ENCODE measurements at places on chromosomes 3 and 15.
A peak's percentile ranks its signal among the peaks of the same experiment; 100 is the strongest.

DNA sequence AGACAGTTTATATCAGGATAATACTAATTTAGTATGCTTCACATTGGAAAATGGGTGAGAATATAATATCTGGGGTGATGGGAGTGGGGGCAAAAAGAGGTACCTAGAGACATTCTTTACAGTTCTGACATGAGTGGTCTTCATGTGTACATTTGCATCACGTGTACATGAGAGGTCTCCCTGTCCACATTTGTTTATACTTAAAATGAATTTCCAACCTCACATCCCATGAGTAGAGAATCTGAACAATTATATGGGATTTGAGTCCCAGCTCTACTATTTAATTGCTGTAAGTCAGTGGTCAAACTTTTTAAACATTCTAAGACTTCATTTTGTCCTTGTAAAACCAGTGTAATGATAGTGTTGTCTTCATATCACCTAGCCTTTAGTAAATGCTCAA lies 408.4 kb downstream of the NAALADL2 start:
- no peak for DNase-seq

DNA sequence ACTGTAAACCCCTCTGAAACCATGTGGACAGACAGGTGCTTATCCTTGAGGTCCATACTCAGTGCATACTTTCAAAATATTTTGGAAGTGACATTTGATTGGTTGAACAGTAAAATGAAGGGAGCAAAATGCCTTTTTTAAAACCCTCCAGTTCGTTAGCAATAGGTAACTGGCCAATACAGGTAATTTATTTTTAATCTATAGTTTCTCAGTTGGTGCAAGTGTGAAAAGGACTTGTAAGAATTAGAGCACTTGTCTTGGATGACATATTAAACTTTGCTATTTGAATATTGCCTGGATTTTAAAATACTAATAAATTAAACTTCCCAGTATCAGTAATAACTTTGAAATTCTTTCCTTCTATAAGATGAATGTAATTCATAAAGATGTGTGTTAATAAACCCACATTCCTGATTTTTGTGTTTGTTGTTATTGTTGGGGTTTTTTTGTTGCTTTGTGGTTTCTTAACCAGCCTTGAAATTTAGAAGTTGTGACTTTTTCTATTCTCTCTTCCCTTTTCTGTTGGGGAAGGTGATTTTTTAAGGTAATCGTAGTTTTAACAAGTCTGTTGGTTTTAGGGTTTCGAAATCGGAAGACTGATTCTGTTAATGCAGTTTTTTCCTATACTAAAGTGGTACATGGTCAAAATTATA lies 90.0 kb downstream of the STT3B start:
- DNase-seq, result no peak

DNA sequence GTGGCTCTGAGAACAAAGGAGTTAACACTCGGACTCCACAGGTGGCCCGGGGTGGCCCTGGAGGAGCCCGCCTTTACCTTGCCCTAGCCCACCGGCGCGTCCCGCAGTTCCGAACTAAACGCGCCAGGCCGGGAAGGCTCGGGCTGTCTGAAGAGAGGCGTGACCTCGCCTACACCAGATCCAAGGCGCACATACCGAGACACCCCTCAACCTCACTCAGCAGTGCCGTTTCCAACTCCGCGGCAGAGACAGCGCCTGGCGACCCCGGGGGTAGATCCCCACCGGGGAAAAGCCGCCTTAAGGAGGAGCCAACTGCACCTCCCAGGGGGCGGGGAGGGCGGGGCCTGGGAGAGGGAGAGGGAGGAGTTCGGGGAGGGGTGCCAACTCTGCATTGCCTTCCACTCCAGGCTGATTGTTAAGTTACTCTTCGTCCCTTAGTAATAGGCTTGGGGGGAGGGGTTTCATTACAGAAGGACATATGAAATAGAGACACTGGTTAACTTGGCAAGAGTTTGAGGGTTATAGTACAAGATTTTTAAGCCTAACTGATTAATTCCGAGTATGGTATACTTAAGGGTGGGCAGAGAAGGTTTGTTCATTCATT lies at the start of gene DLG1:
DLG1 (minus strand) TSS at position 272 of the 604 bp plus-strand sequence. CDS start 1,408 bp downstream, outside the sequence.
- peak; percentile 66 for DNase-seq

DNA sequence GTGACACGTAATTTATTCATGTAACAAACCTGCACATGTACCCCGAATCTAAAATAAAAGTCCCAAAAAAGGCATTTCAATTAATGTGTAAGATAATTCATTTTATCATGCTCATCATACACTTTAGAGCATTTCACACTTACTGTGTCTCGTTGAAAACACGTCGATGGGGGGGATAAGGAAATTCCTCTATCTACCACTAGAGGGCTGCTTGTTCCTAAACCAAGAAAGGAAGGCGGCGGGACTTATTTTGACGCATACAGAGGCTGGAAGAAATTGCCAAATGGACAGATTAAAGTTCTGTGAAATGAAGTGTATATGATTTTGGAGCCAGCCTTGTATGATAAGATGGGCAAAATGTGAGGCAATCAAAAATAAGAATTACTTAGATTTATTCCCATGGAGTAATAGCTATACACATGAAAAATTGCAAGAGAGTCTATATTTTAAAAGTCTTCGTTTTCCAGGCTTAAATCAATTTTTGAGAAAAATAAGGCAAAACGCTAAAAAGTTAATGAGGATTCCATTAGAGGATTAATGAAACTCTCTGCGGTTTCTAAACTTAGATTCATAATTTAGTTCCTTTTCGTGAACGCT lies 346.8 kb downstream of the CNTN3 start:
- DNase-seq, result peak; percentile 0

- DNase-seq, result no peak
These were observed 153.1 kb downstream of the PEAK1 start for GRCh38 chr15:77266708-77267386.

GRCh38 chr3:144403040-144403457 lies 431.4 kb downstream of the DIPK2A start:
- no peak for DNase-seq

GRCh38 chr3:178439504-178439903 lies 96.7 kb upstream of the KCNMB2 start:
- DNase-seq, result no peak

GRCh38 chr15:51390966-51391422 lies 49.5 kb downstream of the GLDN start:
- no peak for DNase-seq

- no peak for DNase-seq
These were observed 1222.0 kb downstream of the ROBO1 start for GRCh38 chr3:78545827-78546226.

- DNase-seq, result no peak
These were observed 233.2 kb downstream of the OCA2 start for GRCh38 chr15:27865926-27866325.

- no peak for DNase-seq
These were observed 9.0 kb upstream of the ZBED2 start for GRCh38 chr3:111604119-111604518.

DNA sequence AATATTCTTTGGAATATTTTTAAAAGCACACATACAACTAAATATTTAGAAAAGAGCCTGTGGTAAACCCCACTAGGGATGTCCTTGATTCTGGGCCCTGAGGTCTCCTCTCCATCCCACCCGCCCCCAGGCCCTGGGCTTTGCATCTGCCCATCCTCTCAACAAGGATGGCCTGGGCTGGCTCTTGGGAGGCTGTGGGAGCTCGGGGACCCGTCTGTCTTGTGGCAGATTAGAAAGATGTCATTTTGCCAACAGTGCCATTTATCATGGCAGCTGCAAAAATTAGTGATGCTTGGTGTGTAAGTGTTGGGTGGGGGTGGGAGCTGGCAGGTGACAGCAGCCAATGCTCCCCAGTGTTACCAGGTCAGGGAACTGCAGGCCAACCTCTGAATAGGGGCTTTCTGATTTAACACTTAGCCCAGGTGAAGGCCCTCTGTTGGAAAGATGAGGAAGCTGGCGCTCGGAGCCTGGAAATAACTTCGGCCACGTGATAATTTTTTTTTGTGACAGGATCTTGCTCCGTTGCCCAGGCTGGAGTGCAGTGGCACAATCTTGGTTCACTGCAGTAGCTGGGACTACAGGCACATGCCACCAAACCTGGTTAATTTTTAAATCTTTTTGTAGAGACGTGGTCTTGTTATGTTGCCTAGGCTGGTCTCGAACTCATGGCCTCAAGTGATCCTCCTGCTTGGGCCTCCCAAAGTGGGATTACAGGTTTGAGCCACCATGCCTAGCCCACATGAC lies 16.9 kb upstream of the CSPG4 start:
- no peak for DNase-seq

DNA sequence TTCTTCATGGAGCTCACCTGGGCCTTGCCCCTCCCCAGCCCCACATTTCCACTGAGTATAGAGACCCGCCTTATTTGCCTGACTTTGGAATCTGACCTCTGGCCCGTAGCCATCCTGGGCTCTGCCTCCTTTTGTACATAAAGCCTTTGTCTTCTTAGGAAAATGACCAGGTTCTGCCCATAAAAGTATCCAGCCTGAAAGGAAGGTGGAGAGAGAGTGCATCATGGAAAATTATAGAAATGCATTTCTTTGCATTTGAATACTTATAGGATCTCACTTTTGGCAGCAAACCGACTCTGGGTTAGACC lies 3.6 kb upstream of the SH2D7 start:
- no peak for DNase-seq

DNA sequence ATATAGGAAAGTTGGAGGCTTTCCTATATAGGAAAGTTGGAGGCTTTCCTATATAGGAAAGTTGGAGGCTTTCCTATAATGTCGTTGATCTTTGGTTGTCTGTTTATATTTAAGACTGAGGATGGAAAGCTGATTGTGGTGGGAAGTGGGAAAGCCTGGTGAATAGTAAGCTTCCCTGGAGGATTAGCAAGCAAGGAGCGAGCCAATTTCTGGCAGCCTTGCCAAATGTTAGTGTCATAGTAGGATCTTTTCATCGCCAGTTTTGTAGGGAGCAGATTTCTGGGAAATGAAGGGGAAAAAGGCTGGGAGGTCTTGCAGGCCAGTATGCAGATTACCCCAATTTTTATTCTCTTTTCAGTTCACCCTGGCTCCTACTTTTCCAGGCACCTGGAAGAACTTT lies 39.9 kb upstream of the CCNL1 start:
- no peak for DNase-seq

DNA sequence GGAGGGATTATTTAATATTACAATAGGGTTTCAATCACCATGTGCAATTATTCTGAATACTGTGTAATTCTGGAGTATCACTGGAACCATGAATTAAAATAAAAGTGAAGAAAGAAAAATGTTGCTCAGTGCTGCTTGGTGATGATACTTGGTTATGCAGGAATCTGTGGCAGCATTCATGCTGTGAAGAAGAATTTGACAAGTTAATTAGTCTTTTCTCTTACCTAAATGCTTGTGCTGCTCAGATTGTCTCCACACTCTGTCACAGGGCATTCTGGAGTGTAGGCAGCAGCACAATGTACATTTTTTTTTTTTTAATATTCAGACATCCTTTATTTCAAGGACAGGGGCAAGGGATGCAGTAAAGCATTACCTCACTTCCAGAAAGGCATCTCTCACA lies 749.3 kb upstream of the CADM2 start:
- no peak for DNase-seq

DNA sequence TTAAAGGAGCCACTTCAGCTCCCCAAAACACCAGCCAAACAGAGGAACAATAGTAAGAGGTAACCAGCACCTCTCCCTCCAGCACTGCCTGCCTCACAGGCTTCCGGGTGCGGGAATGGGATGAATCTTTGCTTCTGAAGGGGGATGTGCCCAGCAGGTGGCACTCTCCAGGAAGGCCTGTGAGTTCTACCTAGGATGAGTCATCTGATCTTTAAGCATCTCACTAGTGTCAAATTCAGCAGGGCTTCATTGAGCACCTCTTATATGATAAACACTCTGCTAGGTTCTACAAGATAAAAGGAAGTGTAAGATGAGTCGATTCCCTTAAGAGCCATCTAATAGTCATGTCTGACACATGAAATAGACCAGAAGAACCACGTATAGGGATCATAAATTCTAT lies 237.4 kb upstream of the UMPS start:
- DNase-seq, result peak; percentile 95

- peak; percentile 12 for DNase-seq
These were observed 567.1 kb downstream of the EDEM1 start for GRCh38 chr3:5754602-5755001.

GRCh38 chr3:45554006-45554666 lies 40.4 kb upstream of the LIMD1 start:
- peak; percentile 21 for DNase-seq

DNA sequence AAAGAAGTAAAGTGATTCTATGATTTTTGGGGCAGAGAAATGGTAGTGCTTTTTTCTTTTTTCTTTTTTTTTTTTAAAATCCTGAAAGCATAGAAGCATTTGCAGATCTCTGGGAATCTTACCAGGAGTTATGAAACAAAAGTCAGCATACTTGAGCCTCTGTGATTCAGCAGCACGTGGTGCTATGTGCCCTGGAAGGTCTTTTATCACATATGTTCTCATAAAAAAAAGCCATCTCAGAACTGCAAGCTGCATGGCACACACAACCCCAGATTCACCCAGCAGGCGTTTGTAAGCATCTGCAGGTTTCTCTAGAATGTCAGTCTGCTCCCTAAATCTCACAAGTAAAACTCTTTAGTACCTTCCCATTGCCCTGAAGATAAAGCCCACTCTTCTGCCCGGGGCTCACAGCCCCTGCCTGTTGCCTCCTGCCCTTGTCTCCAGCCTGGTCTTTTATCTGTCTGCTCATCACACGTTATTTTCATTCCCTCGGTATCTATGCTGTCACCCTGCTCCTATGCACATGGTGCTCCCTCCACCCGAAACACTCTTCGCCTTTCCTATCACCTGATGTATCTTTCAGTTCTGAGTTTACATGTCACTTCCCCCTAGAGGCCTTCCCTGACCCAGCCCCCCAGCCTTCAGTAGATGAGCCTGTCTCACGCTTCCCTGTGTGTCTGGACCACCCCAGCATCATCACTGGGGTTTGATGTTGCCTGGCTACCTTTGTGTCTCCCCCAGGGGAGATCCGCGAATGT lies 72.4 kb downstream of the CHDH start:
- DNase-seq, result no peak

DNA sequence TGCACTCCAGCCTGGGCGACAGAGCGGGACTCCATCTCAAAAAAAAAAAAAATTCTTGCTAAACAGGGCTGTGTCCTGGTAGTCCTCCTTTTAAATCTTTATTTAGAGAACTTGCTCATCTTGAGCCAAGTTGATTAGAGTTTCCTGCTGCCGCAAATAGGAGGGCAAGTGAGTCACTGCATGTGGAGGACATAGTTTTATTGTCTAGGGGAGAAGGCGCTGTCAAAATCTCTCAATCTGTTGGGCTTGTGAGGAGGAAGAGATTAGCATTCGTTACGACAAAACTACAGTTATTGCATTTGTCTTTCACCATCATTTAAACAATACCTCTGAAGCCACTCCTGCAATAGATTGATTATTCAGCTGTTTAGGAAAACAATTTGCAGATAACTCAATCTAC lies 11.5 kb downstream of the MUC4 start:
- no peak for DNase-seq

GRCh38 chr3:25441234-25441856 lies 13.3 kb downstream of the RARB start:
- no peak for DNase-seq

GRCh38 chr3:158790901-158791589 lies 10.8 kb upstream of the MFSD1 start:
- peak; percentile 40 for DNase-seq

- no peak for DNase-seq
These were observed at the start of gene CPNE9 for GRCh38 chr3:9703736-9704346. Gene CPNE9 (plus strand): TSS chr3:9703833. CDS start chr3:9703997, 164 bp downstream.
